AG10803 (cell line): ENCODE measurements at places on chromosomes 5 and 9.

GRCh38 chr9:94920420-94921091 lies 194.1 kb downstream of the AOPEP start:
- peak; percentile 98 for DNase-seq

GRCh38 chr5:168086746-168087145 lies 204.7 kb upstream of the WWC1 start:
- no peak for DNase-seq

DNA sequence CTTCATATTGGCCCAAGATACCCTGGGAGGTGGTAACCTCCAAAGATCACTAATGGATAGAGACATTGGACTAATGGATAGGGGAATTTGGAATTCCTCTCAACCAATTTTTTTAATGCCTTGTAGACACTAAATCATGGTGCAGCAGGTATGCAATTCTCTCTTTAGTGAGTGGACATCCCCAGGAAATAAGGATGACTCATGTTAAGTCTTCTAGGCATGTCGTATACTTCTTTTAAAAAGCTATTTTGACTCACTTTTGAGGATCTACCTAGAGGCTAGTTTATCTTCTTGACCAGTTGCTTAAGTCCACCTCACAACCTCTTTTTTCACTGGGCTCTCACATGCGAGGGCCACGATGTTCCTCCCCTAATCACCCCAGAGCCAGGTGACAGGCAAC lies 211.6 kb upstream of the CDH12 start:
- DNase-seq, result no peak

DNA sequence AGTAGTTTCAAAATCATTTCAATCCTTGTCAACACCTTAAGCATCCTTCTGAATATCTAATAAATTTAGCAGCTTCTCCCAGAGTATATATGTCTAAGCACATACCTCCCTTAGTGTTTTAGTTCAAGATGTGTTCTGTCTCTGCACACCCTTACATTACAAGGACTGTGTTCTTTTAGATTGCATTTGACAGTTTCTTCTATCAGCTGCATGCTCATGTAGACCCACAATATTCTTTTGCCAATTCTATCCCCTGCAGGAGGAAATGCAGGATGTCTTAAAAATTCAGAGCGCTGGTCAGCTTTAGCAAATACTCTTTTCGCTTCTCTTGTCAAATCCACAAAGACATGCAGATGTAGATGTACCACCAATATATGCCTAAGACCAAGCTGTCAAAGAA lies 145.8 kb upstream of the SLC30A5 start:
- DNase-seq, result no peak

- DNase-seq, result no peak
These were observed 55.7 kb upstream of the NIPBL start for GRCh38 chr5:36820900-36821299.

DNA sequence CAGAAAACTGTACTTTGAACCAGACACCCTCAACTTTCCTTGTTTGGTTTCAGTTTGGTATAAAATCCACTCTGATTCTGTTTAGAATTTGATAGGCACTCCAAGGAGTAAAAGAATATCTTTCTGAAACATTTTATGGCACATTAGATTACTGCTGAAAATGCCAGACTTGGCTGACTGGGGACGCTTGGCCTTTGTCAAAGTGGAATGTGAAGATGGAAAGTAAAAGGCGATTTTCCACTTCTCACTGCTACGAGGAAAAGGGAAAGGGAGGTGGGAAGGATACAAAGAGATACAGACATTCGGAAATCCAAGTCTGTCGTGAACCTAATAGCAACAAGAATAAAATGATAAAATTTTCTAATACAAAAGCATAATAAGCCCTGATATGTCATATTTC lies 203.9 kb downstream of the DMRT2 start:
- DNase-seq, result no peak

DNA sequence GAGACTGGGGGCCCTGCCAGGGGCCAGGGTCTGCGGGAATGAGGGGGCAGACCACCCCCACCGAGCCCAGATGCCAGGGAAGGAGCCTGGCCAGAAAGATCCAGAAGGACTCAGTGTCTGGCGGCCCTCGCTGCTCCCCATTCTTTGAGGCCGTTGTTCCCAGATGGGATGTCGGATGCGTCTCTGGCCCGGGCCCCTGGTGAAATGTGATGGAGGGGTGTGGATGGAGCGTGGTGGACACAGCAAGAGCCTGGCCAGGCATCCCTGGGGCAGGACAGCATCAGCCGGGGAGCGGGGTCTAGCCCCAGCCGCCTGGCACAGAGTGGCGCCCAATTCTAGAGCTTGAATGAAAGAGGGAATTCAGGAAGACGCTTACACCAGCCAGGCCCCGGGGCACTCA lies 46.2 kb upstream of the NKD2 start:
- no peak for DNase-seq

- DNase-seq, result no peak
These were observed 3.6 kb upstream of the B4GALT1 start for GRCh38 chr9:33170464-33171415.

- DNase-seq, result no peak
These were observed 258.7 kb downstream of the SPATA31D1 start for GRCh38 chr9:82247318-82247717.

DNA sequence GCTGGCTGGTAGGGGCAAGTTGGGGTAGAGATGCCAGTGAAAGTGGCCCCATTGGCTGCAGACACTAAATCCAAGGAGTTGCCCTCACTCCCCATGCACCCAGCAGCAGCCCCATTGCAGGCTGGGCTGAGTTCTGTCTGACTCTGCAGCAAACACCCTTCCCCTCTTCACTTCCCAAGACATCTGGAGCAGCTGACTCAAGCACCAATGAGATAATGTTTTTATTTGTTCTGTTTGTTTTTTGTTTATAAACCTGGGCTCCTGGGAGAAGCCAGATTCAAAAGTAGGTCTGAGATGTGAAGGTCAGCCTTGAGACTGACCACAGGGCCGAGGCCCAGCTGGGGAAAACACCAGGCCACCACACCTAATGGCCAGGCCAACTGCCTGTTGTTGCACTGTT lies 545.9 kb upstream of the KLF4 start:
- no peak for DNase-seq

- DNase-seq, result peak; percentile 33
These were observed 269.2 kb downstream of the ACTL7B start for GRCh38 chr9:108586471-108587139.

DNA sequence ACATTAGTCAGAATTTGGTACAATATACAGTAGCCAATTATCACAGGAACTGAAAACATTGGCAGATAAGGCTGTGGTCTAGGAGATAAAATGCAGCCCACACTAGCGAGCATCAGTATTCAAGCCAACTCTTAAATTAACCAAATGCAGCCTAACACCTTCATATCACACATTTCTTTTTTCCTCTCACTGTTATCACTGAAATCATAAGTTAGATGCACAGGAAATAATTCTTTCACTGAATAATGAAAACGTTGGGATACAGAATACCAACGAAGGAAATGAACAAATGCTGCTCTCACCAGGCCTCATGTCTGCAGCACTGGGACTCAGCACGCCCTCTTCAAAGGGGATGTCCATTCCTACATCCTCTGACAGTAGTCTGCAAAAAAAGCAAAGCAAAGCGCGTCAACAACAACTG lies 109.1 kb upstream of the PCA3 start:
- DNase-seq, result no peak

DNA sequence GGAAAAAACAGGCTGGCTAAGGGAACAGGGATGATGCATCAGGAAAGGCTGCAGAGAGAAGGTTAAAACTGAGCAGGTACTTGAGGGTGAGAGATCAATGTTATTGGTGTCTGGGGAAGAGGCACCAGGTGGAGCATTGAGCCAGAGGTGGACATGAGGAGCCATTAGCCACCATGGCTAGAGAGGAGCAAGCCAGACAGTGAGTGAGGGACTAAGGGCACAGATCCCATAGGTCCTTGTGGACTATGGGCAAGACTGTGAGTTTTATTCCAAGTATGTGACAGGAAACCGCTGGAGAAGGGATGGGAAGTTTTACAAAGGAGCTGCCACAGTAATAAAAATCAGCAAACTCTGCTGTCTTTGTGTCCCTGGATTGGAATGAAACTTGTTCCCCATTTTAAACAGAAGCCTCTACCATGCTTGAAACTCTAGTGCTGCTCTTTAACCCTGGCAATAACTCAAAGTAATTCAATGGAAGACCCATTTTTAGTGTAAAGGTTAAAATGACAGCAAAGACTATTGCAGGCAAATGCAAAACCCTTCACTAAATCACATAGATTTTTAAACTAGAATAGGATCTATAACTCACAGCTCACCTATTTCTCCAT lies 349.8 kb downstream of the ENC1 start:
- DNase-seq, result no peak

DNA sequence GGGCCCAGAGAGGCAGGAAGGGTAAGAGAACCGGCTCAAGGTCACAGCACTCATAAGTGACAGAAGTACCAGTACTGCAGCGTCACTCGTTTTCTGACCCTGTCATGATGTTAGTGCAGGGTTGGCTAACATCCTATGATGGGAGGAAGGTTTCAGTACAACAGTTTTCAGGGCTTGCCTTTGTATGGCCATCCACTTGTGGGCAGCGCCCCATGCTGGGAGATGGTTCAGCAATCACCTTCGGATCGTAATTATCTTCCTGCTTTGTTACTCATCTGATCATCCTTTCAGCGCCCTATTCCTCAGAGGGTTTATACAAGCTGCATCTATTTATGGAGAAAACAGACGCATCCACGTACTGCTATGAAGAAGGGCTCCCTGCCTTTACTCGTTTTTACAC lies 2.4 kb downstream of the MAP1B start:
- DNase-seq, result no peak

GRCh38 chr9:98430535-98431292 lies 175.3 kb upstream of the TBC1D2 start:
- DNase-seq, result peak; percentile 35

DNA sequence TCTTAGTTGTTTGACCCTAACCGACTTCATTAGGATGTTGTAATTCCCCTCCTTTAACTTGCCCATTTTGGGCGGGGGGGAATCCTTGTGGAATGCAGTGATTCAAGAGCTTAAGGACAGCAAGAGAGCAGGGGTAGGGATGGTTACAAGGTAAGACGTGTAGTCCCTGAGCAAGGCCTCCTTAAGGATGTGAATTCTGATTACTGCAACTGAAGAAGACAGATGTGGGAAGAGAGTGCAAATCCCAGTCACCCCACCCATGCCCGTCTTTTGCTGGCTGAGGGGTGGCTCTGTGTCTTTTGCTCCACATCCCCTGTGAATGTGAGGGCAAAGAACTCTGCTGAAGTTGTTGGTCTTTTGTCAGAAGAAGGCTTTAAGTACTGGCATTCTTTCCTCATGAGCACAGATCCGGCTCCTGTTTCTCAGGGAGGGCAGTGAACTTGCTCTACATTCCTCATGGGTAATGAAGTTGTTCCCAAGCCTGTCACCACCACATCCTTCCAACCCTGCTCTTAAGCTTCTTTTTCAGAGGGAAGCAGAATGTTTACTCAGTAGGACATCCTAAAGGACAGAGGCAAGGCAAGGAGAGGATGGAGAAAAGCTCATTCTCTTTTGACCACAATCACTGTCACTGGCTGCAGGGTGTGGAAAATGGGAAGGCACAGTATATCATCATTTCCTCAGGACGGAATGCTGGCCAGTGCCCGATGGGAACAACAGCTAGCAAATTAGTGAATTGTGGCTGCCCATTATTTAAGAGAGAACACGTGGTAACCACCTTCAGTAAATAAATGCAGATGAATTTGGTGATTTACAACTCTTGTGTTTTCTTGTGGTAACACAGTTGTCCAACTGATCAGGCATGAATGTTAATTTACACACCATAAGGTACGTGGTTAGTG lies 61.5 kb downstream of the RAI14 start:
- DNase-seq, result peak; percentile 99

DNA sequence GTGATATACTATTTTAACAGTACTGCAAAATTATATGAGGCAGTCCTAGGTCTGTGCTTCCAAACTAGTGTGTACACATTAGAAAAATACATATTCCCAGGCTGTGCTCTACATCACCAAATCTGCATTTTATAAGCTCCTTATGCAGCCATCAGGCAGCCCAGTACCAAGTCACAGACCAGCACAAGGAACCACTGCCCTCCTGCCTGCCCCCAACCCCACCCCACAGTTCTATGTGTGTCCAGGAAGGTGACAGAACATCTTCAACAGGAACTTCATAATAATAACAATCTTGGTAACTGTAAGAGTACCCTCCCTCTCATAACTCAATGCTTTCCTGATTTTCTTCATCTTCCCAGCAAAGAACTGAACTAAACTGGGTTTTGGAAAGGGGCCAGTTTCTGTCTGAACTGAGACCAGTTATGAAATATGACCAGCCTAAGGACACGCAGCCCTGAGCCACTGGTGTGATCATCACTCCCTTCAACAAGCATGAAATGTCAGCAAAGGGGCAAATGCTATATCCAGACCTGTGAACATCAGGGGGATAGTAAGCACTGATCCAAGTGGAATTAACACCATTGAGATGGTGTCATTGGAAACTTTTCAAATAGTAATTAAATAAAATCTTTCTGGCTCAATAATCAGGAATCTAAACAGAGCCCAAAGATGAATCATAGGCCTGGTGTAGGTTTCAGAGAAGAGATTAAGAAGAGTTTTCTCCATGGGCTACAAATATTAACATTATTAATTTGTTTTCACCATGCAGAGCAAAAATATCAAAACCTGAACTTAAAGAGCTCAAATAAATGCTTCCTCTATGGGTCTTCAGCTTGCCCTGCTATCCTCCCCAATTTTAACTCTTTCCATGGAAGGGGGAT lies 82.1 kb downstream of the DPYSL3 start:
- DNase-seq, result peak; percentile 44

DNA sequence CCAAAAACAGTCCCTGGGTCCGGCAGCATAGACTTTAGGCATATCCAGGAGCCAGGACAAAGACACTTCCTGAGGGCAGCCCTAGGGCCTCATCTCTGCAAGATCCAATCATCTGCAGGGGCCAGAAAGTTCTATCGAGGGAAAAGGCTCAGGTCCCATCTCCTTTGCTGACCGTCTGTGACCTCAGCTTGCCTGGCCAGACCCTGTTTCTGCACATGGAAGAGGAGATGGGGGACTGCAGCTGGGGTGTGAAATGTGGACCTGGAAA lies 51.0 kb upstream of the FCN1 start:
- DNase-seq, result no peak

DNA sequence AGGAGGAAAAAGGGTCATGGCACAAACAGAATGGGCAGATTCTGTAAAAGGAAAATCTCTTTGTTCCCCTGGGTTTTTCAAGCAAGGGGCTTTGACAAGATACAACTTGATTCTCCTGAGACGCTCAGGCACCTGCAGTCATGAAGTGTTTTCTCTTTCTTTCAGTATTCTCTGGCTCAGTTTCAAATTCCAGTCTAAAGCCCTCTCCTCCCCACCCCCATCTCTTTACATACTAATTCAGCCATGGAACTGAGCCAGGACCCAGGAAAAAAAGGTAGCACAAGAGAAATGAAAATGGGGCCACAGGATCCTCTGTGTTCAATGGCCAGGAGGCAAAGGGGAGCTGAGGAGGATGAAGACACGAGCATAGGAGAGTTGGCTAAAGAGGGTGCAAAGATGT lies 408.4 kb downstream of the SPOCK1 start:
- no peak for DNase-seq

- no peak for DNase-seq
These were observed 1342.1 kb upstream of the C9orf72 start for GRCh38 chr9:28915202-28915930.
